HS-5 (cell line): ENCODE measurements at places on chromosomes 16 and 17.
A peak's percentile ranks its signal among the peaks of the same experiment; 100 is the strongest.

DNA sequence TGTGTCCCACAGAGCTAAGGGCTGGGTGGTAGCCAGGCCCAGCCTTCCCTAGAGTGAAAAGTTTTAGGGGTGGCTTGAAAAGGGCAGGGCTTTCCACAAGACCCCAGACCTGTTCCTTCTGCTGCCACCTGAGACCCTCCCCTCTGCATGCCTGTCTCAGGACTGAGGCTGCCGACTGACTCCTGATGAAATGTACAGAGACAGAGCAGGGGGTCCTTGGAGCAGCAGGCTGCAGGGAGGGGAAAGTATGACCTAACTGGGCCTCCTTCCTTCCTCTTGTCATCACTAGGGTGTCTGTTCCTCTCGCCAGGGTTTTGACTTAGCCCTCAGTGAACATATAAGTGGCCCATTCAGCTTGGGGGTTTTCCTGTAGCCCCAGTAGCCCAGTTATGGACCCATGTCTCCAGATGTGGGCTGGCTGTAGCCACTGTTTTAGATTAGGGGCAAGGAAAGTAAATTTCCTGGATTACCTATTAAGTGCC lies 14.9 kb upstream of the NFATC3 start:
- no peak for DNase-seq

- no peak for DNase-seq
Observed at GRCh38 chr16:66596986-66597848, 7.3 kb upstream of the CMTM3 start.

DNA sequence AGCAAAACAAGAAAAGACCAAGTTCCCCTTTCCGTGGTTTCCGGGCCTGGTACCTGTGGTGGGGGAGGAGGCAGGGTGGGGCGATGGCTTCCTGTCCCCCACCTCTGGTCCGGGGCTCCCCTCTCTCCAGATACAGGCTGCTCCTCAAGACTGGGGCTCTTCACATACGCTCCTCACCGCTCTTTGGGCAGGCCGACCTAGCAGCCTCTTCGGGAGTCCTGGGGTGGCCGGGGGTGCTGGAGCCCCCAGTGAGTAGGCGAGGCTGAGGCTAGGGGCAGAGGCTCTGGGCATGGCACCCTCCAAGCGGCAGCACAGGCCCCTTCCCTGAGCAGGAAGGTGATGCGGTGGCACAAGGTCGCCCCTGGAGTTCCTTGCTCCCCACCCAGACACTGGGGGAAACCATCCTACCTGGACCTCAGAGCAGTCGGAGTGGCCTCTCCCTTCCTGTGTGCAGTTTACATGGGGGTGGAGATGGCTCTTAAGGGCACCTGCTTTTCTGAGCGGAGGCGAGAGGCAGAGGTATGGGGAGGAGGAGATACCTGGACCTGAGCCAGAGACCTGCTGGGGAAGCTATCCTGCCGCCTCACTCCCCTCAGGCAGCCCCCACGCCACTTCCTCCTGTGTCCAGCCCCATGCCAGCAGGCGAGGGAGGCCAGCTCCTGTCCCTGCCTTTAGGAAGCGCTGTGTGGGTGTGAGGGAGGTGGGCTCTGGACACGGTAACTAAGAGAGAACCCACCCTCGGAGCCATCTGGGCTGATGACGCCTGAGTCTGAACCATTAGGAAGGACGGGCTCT lies 891 bp downstream of the CORO1A start:
- no peak for DNase-seq

DNA sequence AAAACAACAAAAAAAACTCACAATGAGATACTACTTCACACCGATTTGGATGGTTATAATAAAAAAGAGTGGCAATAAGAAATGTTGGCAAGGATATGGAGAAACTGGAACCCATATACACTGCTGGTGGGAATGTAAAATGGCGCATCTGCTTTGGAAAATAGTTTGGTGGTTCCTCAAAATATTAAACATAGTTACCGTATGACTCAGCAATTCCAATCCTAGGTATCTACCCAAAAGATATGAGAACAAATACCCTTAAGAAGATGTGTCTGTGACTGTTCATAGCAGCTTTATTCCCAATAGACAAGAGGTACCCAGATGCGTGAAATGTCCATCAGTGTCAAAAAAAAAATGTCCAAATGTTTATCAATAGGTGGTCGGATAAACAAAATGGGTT lies 7.2 kb downstream of the CPPED1 start:
- DNase-seq: peak; percentile 56

DNA sequence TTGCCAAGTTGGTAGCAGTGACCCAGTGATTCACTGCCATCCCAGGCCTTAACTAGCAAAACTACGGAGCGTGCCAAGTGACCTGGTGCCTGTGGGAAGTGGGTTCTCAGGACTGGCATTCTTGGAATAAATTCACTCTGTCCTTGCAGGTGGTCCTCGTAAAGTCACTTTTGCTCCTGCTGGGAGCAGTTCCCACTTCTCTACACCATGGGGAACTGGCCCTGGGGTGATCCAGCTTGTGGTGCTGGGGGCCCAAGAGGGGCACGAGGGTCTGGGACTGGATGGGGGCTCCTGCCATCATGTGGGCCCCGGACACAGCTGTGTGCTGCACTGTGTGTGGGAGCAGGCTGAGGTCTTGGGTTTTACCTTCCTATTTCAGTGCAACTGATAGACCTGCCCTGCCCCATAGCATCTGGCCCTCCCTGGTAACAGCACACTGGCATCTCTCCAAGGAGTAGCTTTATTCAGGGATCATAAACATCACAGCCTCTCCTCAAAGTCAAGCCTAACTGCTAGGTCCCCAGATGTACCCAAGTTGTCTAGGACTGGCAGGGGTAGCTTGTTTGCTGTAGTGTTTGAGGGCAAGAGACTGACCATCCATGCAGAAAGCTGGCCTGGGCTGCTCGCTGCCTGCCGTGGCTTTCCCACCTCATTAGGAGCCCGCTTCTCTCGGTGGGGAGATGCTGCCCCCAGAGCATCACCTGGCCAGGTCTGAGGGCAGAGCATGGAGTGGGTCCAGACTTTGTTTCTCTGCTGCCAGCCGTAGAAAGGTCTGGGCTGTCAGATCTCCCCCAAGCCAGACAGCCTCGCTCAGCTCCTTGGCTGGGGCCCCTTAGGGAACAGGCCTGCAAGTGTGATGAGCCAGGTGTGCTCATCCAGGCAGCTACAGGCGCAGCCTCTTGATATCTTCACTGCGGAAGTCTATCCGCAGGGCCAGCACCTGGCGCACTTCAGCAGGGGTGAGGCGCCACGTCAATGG lies 26.0 kb downstream of the FCSK start:
- no peak for DNase-seq

GRCh38 chr17:17648762-17649161 lies 32.5 kb upstream of the RAI1 start:
- no peak for DNase-seq

GRCh38 chr17:77231076-77231871 lies 90.5 kb downstream of the SEC14L1 start:
- DNase-seq: no peak

DNA sequence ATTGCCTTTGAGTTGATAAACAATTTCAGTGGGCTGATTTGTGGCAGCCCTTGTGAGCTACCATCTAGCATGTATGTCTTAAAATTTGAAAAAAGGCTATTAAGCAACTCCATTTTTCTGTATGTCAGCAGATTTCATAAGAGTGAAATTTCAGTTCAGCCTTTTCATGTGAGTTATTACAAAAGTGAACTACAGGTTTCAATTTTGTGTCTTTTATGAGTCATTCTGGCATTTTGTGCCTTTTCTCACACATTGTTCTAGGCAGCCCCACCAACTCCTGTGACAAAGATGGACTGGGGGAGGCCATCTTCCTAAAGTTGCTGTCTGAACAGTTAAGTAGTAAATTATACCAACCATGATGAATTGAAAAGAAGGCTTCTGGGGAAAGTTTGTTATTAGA lies 52.1 kb downstream of the USP10 start:
- DNase-seq: no peak

DNA sequence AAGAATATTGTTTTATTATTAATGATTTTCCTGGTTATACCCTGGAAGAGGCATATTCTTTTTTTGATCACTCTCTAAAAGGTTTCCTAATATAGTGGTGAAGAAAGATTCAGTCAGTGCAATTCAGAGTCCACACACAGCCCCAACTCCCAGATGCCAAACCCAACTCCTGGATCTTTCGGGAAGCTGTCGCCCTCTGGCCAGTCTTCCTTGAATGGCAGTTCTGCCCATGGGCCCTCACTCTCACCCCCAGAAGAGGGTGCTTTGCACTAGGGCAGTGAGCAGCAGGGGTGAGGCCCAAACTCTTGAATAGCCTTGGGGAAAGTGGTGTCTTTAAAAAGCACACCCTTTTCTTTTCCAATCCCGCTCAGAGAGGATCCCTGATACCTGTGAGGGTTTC lies 11.0 kb downstream of the KRT32 start:
- DNase-seq: no peak

DNA sequence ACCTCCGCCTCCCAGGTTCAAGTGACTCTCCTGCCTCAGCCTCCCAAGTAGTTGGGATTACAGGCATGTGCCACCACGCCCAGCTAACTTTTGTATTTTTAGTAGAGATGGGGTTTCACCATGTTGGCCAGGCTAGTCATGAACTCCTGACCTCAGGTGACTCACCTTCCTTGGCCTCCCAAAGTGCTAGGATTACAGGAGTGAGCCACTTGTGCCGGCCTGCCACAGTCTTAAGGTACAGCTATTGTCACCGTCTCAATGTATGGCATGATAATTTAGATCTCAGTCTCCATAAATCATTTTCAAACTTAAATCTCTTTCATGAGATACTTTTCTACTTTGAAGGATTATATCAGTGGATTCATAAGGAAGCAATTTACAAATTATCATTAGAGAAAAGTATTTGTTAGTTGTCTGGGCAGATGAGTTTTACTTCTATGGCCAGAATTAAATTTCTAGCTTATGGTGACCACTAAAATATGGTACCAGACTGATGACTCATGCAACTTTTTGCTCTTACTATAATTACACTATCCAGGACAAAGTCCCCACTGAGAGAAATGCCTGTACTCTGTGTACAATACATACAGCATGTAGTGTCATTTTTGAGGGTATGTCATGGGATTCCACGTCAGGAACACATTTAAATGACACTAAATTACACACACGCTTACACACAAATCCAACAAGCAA lies 1230.3 kb upstream of the GOT2 start:
- no peak for DNase-seq

DNA sequence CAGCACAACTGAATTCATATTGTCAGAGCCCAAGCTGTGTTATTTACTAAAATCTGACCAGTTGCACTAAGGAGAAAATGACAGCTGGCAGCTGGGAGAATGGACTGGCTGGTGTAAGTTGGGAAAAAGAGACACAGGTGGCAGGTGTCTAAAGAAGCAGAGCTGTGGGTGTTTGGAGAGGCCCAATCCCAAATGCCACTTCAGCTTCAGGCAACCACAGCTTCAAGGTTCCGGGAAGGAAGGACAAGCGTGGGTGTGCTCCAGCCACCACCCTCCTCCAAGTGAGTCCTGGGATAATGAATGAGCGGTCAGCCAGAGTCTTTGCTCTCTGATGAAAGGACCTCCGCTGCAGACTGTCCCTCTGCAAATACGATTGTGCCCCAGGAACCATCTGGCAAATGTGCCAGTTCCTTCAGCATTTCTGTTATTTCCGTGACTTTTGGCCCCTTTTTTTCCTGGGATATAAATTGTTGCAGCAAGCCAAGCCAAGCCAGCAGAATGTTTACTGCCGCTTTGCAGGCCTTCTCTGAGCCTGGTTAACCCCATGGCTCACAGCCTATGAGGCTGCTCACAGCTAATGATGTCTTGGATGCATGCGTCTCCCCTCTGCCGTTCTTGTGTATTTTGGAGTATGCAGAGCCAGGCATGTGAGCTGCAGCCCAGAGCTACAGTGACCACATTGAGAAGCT lies 9.5 kb upstream of the RHBDL3 start:
- no peak for DNase-seq

DNA sequence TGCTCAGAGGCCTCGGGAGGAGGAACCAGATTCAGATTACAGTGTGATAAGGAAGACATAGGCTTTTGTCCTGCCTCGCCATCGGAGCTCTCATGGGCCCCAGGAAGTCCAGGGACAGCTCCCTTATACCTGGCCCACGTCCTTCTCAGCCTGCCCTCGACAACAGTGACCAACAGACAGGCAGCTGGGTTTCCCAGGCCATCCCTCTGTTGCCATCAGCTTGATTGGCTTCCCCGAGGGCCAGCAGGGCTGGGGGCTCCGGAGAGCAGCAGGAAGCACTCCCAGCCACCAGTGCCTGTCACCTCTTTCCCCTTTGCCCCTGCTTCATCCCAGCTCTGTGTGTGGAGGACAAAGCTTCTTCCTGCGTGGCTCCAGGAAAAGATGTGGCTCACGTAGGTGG lies 17.6 kb downstream of the CD300A start:
- no peak for DNase-seq

GRCh38 chr16:35725949-35726348 lies 2266.5 kb downstream of the TP53TG3F start:
- DNase-seq: no peak
